K562 (cell line): ENCODE measurements at places on chromosomes 5 and 9.
A peak's percentile ranks its signal among the peaks of the same experiment; 100 is the strongest.

- DNase-seq, result no peak
Observed at GRCh38 chr9:89464300-89464901, 33.5 kb downstream of the SEMA4D start.

- no peak for DNase-seq
Observed at GRCh38 chr5:65141493-65141892, 340.2 kb downstream of the ADAMTS6 start.

GRCh38 chr9:22457448-22457847, 10.8 kb downstream of the DMRTA1 start:
- DNase-seq, result no peak

DNA sequence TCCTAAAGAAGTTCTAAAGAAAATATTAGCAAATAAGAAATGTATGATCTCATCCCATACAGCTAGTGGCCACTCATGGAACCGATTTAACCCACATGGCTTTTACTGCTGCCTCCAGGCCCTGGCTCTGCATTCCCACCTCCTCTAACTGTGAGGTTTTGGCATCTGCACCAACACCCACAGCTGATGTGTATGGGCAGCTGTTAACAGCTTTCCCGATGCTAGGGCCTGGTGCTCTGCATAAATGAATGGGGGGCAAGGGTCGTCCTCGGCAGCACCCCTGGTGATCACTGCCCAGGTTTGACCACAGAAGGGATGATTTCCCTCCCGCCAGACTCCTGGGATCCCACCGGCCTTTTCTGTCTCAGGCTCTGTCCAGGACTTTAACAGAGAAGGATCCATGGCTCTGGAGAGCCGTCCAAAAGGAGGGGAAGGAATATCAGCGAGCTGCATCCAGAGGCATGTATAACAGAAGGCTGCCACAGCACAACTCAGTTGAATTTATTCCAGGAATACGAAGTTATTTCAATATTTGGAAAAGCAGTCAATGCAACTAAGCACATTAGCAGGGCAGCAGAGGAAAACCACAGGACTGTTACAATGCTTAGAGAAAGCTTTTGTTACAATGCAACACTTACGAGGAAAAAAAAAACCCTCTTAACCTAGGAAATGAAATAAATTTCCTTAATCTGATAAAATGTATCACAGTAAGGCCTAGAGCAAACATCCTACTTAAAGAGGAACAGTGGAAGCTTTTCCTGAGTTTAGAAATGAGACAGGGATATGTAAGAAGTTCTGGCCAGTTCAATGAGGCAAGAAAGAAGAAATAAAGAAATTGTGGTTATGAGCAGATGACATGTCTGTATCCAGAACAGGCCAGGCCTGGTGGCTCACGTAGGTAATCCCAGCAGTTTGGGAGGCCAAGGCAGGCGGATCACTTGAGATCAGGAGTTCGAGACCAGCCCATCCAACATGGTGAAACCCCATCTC, 63.1 kb downstream of the NACC2 start:
- DNase-seq, result no peak

- DNase-seq, result peak; percentile 73
Observed at GRCh38 chr9:33791117-33791516, 4.2 kb upstream of the PRSS3 start.

DNA sequence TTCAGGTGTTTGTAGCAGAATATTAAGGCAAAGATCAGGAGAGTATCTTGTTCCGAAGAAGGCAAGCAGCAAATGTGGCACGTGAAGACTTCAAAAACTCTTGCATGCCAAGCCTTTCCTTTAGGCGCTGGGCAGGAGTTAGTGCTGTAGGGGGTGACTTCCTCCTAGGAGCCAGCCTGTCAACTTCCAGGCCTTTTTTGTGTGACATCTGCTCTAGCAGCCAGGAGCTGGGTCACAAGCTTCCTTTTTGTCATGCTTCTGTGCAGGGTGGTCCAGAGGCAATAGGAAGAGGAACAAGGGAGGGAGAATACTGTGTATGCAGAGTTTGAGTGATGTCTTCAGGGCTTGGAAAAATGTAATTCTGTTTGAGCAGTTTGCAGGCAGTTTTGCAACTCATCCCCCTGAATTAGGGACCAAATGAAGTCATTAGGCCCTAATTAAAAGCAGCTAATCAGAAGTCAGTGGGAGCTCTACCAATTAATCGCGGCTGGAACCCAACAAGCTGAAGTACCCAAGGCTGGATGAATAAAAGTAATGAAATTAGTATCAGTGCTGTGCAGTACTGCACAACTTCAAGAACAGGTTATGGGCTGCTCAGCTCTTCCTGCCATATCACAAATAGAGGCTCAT, 53.5 kb downstream of the TLR4 start:
- DNase-seq, result no peak
